Activated T-helper 1 cell treated with anti-CD3 and anti-CD28 coated beads, Interleukin-2, amount 50 U/mL, for 16 hours (primary cell): ENCODE measurements at places on chromosomes 7 and 10.

DNA sequence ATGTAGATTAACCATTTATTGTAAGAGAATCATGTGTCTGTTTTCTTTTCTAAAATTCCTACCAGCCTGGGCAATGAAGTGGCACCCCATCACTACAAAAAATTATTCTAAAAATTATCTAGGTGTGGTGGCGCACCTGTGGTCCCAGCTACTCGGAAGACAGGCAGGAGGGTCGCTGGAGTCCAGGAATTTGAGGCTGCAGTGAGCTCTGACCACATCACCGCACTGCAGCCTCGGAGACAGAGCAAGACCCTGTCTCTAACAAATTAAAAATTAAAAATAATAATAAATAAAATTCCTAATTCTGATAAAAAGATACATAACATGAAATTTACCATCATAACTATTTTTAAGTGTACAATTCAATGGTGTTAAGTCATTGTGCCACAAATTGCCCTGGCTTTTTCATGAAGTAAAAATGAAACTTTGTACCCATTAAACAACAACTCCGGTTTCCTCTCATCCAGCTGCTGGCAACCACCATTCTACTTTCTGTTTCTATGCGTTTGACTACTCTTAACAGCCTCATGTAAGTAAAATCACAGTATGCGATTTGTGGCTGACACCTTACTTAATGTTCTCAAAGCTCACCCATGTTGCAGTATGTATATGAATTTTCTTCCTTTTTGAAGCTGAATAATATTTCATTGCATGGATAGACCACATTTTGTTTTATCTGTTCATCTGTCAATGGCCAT, 20.6 kb upstream of the USP6NL start:
- no peak for DNase-seq

GRCh38 chr10:80173466-80173865, 31.9 kb downstream of the ANXA11 start:
- no peak for DNase-seq

- no peak for DNase-seq
Measured at GRCh38 chr10:57142925-57143576, 782.0 kb upstream of the ZWINT start.

GRCh38 chr10:4847561-4848355, 21.8 kb downstream of the AKR1E2 start:
- no peak for DNase-seq

GRCh38 chr10:85570871-85571270, 795.7 kb downstream of the GRID1 start:
- DNase-seq: no peak

GRCh38 chr7:135448753-135449152, 61.1 kb downstream of the CNOT4 start:
- no peak for DNase-seq

DNA sequence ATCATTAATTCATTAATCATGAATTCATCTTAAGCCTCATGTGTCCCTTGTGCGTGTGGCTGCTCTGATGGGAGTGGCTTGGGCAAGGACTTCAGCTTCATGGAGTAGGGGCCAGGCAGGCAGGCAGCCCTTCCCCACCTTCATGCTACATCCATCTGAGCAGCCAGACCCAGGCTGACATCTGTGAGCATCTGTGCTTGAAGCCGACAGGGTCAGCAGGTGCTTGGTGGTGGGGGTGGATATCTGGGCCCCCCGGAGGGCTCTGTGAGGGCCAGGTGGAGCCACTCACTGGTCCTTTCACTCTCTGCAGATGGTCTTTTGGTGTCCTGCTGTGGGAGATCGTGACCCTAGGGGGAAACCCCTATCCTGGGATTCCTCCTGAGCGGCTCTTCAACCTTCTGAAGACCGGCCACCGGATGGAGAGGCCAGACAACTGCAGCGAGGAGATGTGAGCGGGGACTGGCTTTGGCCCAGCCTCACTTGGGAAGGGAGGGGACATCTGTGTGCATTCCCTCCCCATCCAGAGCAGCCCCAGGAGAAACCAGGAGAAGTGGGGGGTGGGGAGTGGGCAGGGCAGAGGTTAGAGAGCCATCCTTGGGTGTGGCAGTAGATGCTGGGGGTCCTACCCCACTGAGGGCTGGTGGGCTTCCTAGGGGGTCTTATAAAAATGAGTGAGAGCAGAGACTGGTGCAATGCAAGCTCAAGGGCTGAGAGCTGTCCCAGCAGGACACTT, 14.7 kb upstream of the CSGALNACT2 start:
- no peak for DNase-seq

DNA sequence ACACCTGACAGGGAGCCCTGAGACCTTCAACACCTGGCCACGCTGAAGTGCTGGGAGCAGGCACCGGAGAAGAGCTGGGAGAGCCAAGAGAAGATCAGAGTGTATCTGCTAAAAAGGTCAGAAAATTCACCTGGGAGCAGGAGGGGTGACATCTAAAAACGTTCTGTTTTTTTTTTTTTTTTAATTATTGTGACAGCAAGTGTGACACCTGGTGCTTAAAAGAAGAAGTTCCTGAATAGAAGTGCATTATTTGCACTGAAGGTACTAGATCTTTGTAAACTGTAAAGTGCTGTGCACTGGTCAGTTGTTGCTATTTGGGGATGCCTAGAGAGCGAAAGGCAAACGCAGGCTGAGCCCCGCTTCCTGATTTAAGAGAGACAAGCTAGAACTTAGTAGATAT, 422.0 kb downstream of the PLXNA4 start:
- DNase-seq: no peak

GRCh38 chr7:17131060-17131345, 167.4 kb upstream of the AHR start:
- no peak for DNase-seq

DNA sequence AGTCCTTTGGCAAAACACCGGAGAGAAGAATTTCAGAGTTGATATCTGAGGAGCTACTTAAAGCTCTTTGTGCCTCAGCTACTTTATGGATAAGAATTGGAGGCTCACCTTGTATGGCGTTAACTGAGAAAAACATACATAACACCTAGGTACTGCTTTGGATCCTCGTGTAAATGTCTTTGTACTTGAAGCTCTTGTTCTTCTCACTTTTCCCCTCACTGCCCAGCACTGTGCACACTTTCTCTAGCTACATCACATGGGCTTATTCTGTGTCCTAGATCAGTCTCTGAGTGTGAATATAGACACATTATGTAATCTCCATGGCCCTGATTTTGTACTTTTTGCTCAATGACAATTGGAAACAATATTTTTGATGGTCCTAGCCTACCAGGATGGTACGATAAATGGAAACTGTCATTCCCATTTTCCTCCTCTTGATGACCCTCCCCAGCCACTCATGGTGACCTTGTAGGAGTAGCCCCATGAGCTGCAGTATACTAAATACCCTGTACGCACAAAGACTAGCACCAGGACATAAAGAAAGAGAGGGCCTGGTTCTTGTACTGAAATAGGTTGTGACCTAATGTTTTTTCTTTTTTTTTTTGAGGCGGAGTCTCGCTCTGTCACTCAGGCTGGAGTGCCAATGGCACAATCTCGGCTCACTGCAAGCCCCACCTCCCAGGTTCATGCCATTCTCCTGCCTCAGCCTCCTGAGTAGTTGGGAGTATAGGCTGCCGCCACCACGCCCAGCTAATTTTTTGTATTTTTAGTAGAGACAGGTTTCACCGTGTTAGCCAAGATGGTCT, 22.1 kb downstream of the STAMBPL1 start:
- DNase-seq: no peak

DNA sequence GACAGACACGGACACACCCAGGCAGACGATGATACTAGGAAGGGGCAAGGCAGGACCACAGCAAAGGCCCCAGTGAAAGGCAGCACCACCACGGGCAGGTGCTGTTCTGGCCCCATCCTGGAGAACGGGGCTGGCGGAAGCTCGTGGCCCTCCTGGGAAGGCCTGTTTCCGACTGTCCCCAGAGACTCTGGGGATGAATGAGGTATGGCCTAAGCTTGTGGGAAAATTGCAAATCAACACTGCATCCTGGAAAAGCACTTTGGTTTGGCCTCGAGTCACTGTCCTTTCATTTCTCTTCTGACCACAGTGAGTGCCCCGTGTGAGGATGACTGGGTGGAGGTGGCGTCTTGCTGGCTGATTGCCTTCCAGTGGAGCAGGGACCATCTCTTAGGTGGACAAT, 81.6 kb upstream of the ANLN start:
- no peak for DNase-seq
